Cortex of kidney (tissue), 1 donor: ENCODE measurements at places on chromosomes 6 and 20.

- DNase-seq, result no peak
Measured at GRCh38 chr6:92777146-92777740, 642.1 kb downstream of the EPHA7 start.

GRCh38 chr6:128456510-128457230 lies 63.7 kb downstream of the PTPRK start:
- no peak for DNase-seq

DNA sequence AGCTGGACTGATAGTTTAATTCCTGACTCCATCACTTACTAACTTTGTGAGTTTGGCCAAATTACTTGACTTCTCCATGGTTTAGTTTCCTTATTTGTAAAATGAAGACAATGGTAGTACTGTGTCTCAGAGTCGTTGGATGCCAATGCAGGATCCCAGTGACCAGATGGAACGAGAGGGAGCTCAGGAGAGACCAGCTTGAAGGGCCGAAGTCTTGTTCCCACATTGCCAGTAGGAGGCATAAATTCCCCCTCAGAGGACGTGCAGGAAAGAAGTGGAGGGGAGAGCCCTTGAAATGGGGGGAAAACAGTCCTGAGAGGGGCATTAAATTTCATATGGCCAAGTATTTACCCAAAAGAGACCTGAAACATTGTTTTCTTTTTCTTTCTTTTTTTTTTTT lies 2.1 kb upstream of the MUC22 start:
- no peak for DNase-seq

GRCh38 chr6:164078532-164079274 lies 664.2 kb downstream of the QKI start:
- DNase-seq, result no peak

- no peak for DNase-seq
Measured at GRCh38 chr6:51529240-51529639, 558.2 kb downstream of the PKHD1 start.

GRCh38 chr20:4601630-4602296 lies 119.9 kb upstream of the PRND start:
- no peak for DNase-seq

DNA sequence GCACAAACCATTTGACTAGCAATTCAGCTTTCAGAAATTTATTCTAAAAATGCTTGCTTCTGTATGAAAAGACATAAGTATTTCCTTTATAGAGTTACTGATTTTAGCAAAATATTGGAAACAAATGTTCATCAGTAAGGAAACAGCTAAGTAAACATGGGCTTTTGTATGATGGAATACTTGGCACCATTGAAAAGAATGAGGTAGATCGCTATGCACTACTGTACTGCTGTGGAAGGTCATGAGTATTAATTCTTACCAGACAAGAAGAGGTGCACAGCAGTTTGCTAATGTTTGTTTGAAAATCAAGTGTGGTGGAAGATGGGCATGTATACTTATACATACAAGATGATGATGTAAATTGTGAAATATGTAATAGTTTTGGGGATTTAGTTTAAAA lies 73.0 kb downstream of the FARS2 start:
- no peak for DNase-seq

DNA sequence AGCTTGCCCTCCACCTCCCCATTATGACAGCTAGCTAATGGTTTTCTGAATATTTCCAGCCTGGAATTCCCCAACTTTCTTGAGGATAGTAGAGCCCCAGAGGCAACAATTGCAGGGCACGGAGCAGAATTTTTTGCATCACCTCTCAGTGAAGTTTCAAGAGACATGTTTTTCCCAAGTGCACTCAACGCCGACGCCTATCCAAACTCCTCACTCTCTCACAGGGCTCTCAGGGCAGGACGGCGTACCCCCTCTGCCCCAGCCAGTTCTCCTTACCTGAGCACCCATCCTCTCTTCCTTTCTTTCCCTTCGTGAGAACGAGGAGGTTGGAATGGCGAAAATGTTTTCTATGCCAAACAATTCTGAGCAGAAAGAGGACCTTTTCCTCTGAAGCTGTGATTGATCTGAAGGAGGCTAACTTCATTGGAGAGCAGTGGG lies 83.1 kb upstream of the FOXQ1 start:
- no peak for DNase-seq

GRCh38 chr6:112150363-112150762 lies 63.0 kb downstream of the FAM229B start:
- no peak for DNase-seq

GRCh38 chr6:5457041-5457440 lies 195.7 kb downstream of the FARS2 start:
- no peak for DNase-seq

DNA sequence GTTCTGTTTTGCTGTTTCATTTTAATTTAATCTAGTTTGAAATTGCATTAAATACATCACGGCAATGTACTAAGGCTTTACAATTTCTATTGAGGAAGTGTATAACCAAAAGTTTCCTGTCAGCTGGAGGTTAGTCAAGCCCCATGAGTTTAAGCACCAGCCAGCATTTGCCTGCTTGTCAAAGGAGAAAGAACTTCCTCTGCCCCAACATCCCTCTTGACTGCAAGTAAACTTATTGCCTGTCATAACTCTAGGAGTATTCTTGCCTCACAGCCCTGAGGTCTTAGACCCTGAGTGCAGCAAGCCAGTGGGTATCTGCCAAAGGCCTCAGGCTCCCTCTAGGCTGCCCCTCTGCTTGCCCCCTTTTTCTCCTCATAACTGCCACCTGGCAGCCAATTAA lies 106.7 kb upstream of the INSM1 start:
- DNase-seq, result no peak

- no peak for DNase-seq
Measured at GRCh38 chr6:117960877-117961276, 53.8 kb downstream of the SLC35F1 start.

- no peak for DNase-seq
Measured at GRCh38 chr6:21522797-21523456, 70.6 kb upstream of the SOX4 start.

- no peak for DNase-seq
Measured at GRCh38 chr6:209432-210103, 82.7 kb upstream of the DUSP22 start.

DNA sequence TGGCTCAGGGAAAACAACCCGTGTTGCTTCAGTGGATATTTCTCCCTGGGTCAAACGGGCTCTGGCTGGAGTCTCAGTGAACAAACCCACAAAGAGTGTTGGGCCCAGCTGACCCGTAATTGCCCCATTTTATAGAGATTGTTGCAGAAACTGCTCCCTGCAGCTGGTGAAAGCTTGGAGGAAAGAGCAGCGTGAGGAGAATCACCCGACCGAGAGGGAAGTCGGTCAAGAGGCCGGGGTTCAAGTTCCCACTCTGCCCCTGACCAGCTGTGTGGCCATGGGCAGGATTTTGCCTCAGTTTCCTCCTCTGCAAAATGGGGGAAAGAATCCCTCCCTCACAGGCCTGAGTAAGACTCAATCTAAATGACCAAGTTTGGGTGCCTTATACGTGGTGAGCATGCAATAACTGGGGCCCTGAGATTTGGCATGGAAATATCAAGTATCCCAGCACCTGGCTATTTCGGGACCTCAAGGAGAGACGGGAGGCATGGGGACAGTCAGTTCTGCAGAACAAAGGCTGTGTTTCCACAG lies 1.7 kb upstream of the TGM2 start:
- DNase-seq, result no peak

- DNase-seq, result no peak
Measured at GRCh38 chr6:14361297-14361696, 243.7 kb downstream of the CD83 start.

DNA sequence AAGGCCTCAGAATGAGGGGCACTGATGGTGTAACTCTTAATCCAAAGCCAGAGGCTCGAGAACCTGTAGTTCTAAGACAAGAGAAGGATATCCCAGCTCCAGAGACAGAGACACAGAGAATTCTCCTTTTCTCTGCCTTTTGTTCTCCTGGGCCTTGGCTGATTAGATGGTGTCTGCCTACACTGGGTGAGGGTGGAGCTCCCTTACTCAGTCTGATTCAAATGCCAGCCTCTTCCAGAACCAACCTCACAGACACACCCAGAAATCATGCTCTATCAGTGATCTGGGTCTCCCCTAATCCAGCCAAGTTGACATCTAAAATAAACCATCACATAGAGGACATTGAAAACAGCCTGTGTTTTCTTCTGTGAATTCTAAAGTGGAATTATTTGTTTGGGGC lies 68.0 kb upstream of the SMIM28 start:
- no peak for DNase-seq

DNA sequence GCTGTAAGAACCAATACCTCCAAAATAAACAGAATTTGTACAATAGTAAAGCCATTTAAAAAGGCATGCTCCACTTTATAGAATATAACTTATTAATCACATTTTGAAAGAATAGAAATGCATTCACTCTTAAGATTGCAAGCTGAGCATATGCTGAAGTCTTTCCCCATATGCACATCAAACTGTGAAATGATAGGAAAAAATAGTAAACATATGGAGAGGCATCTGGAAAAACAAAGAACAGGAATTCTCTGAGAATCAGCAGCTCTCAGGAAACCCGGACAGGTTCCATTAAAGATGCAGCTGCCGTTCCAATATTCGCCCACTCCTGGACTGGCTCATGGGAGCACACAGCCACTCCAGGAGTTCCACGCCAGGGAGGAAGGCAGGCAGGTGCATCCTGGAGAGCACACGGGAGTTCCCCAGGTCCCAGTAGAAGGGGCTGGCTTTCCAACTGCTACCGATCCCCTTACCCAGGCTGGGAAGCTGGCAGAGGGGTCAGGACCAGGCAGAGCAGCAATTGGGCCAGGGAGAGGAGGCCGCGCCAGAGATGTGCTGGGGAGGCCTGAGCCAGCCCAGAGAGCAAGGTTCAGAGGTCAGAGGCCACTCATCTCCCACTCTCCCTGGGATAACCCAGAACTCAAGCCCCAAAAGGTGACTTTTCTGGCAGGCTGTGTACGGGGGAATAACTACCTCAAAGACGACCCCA lies 111.1 kb downstream of the DLL1 start:
- no peak for DNase-seq

DNA sequence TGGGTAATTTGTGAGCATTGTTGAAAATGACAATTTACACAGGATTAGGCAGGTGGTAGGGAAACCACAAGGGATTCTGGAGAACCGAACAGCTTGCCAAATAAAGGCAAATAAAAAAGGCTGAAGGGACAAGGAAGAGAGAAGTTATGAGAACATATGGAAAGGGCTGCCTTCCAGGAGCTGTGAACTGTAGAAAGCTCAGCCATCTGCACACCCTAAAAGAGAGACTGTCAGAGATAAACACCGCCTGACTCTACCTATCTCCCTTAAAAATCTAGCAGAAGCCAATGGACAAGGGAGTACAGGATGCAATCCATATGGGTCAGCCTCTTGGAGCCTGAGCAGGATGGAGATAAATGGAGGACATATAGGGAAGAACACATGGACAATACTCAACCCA lies 12.7 kb upstream of the SLC17A1 start:
- no peak for DNase-seq

- no peak for DNase-seq
Measured at GRCh38 chr6:140017470-140017869, 643.0 kb upstream of the CITED2 start.

- DNase-seq, result no peak
Measured at GRCh38 chr20:64159711-64160110, 4.5 kb upstream of the MYT1 start.

DNA sequence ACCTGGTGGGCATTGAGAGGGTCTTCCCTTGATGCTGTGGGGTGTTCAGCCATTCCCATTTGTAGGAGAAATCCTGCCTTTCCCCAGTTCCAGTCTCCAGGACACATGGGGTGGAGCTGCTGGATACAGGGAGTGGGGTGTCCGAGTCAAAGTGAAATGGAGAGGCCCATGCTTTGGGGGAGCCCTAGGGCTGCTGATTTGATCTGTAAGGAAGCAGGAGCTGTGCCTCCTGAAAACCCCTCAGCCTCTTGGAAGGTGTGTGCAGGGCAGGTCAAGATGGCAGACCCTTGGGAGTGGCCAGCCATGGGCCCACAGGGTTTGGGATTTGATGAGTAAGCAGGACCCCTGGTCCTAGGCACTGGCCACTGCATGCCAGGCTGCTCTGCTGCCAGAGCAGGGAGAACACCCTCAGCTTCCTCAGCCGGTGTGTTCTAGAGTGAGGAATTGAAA lies 82.0 kb downstream of the SERAC1 start:
- DNase-seq, result no peak

DNA sequence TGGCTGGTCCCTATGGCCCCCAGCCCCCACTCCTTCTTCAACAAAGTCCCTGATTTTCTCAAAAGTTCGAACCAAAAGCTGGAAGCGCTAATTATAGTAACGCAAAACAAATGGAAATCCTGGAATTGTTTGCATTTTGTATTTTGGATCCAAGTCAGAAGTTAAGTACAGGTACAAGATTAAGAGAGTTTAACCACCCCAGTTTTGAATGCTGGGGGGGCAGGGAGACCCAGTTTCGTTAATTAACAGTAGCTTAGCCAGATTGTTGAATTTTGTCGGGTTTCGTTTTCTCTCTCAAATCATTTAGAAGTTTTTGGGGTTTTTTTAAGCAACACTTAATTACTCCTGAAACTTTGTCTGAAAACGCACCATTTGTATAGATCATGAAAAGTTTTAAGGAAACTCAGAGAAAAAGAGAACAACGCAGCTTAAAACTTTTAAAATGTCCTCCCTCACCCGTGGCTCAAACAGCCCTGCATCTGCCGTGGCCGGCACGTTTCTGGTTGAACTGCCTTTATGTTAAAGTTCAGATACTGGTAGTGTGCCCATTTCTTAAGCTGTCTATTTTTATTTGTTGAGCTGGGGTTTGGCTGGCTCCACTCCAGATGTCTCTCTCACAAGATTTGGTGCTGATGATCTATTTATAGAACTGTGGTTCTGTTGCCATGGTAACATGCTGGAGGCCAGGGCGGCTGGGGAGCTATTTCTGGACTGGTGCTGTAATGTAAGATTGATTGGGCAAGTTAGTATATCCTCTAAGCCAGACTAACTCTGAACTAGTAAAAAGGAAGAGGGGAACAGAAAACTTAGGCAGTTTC lies 55.0 kb downstream of the GNAS start:
- no peak for DNase-seq

- DNase-seq, result no peak
Measured at GRCh38 chr6:21507811-21508210, 85.7 kb upstream of the SOX4 start.

DNA sequence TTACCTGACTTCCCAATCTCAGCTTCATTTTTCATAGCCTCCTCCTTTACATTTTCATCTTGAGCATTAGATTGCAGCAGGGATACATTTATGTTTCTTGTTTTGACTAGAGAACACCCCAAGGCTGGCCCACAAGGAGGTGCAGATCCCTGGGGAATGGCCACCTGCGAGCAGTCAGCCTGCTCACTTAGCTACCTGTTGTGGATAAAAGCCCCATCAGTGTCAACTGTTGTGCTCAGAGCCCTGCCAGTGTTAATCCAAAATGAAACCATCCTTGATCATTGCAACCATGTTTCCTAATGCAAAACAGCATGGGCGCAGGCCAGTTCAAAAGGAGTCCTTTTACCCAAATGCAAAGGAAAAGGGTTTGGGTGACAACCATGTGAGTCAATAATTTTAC lies 50.8 kb downstream of the CNR1 start:
- DNase-seq, result no peak

GRCh38 chr20:17225851-17226409 lies 910 bp upstream of the PCSK2 start:
- no peak for DNase-seq
